ENCODE measurements at places on chromosomes 2 and 18. TPM values are rescaled to one million over a fixed set of nuclear protein-coding genes. Genes with fewer than 3 reads are reported as not detected.

DNA sequence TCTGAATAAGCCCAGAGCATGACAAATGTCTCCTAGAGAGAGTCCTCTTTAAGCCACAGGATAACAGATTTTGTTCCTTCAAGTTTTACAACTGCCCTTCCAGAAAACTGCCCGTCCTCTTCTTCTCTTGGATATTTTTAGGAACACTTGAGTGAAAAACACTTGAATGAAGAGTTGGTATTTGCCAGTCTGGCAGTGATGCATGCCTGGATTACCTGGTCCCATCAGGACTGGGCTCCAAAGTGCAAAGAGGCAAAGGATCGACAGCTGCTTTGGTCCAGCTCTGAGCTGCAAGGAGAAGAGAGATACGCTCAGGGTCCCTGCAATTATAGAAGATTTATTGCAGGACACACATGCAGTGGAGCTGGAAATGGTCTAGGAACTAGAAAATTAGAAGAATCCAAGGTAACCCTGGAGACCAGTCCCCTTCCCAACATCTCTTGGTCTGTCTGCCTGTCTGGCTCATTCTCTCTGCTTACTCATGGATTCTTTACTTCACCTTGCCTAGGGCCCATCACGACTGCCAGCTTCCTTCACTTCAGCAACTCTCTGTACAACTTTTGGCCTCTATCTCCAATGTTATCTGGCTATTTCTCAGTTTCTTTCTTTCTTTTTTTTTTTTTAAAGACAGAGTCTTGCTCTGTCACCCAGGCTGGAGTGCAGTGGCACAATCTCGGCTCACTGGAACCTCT is 112.1 kb upstream of the SIX2 start:
- no peaks in the 10 kb centered on the region for H3K36me3 ChIP-seq
- no peak for DNase-seq
- H3K27me3 ChIP-seq: no peaks in the 10 kb centered on the region
- H3K4me1 ChIP-seq: no peaks in the 10 kb centered on the region
- H3K4me3 ChIP-seq: no peak overlapping the region

DNA sequence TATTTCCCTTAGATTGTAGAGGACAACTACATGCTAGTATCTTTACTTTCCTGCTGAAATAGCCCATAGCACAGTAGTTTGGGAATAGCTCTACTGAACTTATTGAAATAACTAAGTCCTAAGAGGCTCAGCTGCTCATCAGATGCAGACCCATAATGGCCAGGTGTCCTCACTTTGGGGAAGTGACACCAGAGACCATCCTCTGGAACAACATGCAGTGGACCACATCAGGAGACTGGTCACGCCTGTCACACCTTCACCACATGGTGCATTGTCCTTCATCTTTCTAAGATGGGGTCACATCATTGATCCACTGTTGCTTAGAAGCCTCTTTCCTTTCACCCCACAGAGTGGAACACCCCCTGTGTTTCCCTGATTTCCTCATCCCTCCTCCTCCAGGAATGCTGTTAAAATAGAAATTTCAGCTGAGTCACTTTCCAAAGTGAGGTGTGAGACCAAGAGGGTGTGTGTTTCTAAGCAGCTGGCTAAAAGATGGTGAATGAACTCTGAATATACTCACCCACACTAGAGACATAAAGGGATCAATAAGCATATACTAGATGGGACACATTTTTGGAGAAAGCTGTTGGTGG is 215.2 kb upstream of the LRRTM1 start:
- no peaks in the 10 kb centered on the region for H3K27me3 ChIP-seq
- no peak for DNase-seq
- H3K4me1 ChIP-seq: no peaks in the 10 kb centered on the region
- no peak overlapping the region for H3K4me3 ChIP-seq

DNA sequence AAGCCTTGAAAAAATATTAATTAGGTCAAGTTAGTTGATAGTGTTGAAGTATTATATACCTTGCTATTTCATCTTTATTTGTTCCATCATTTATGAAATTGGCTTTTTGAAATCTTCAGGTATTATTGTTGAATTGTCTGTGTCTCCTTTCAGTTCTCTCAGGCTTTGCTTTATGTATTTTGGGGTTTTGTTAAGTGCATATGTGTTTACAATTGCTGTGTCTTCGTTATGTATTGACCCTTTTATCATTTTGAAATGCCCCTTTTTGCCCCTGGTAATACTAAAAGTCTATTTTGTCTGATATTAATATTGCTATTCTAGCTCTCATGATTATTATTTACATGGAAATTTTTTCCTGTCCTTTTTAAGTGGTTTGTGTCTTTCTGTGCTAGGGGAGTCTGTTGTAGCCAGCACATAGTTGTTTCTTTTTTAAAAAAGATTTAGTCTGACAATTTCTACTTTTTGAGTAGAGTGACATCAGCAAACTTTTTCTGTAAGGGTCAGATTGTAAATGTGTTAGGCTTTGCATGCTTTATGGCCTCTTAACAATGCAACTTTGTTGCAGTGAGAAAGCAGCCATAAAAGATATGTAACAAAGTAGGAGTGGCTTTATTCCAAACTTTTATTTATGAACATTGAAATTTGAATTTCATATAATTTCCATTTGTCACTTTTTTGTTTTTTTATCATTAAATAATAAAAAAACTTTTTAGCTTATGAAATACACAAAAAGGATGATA is 19.9 kb downstream of the SOCS6 start:
- no peaks in the 10 kb centered on the region for H3K36me3 ChIP-seq
- no peak for DNase-seq
- no peaks in the 10 kb centered on the region for H3K4me1 ChIP-seq
- H3K4me3 ChIP-seq: no peak overlapping the region

DNA sequence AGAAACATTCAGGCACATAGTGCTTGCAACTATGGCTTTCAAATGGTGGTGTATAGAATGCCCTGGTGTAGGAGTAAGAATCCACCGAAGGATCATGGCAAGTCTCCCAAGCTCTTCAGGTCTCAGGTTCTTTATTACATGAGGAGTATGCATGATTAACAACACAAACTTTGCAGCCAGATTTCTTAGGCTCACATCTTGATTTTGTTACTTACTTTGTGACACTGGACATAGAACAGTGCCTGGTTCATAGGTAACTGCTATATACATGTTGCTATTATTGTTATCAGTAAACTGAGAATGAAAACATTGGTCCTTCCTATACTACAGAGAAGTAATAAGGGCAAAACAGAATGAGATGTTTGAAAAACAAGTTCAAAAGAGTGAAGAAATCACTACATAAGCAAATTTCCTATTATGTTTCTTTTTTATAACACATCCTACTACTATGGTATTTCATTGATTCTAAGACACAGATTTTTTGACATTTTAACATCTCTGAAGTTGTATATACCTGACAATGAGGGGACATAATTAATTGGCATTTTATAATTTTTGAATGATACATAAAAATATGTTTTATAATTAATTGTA is 284.9 kb downstream of the C1D start:
- no peak overlapping the region for H3K4me3 ChIP-seq
- no peak for DNase-seq
- H3K27ac ChIP-seq: no peak overlapping the region
- H3K27me3 ChIP-seq: peaks cover 7% of the 10 kb centered on the region

DNA sequence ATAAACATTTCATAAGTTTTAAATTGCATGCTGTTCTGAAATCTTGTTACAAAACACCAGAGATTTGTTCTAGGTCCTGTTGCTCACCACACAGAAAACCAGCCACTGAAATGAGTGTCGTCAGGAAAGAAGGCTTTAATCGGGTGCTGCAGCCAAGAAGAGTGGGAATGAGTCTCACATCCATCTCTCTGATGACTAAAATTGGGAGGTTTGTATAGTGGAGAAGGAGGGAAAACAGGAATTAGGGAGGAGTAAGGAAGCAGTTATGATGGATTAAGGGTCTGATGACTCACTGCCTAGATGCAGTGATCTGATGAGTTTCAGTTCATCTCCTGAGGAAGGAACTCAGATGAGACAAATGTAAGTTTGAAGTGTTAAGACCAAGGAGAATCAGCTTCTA is 42.1 kb upstream of the GPR39 start:
- H3K27me3 ChIP-seq: no peaks in the 10 kb centered on the region
- H3K4me3 ChIP-seq: no peak overlapping the region
- DNase-seq: no peak
- no peaks in the 10 kb centered on the region for H3K4me1 ChIP-seq

Gene NDUFV2
- 302 TPM for total RNA-seq

Gene SKOR2
- total RNA-seq: not detected

Gene DNAJC27
- total RNA-seq: 4.2 TPM

Gene ADD2
- total RNA-seq: 33.2 TPM
